Stimulated activated CD4-positive, alpha-beta T cell treated with anti-CD3 and anti-CD28 coated beads, Interleukin-12 subunit alpha, Interleukin-12 subunit beta, amount 100 ng/mL, for 24 hours (primary cell): ENCODE measurements at places on chromosomes 7 and 10.

- no peak for DNase-seq
Measured at GRCh38 chr7:39130857-39131526, 153.3 kb downstream of the POU6F2 start.

- DNase-seq: no peak
Measured at GRCh38 chr7:140611641-140612040, 29.0 kb downstream of the DENND2A start.

GRCh38 chr7:70631718-70632117 lies 500.2 kb upstream of the GALNT17 start:
- no peak for DNase-seq

DNA sequence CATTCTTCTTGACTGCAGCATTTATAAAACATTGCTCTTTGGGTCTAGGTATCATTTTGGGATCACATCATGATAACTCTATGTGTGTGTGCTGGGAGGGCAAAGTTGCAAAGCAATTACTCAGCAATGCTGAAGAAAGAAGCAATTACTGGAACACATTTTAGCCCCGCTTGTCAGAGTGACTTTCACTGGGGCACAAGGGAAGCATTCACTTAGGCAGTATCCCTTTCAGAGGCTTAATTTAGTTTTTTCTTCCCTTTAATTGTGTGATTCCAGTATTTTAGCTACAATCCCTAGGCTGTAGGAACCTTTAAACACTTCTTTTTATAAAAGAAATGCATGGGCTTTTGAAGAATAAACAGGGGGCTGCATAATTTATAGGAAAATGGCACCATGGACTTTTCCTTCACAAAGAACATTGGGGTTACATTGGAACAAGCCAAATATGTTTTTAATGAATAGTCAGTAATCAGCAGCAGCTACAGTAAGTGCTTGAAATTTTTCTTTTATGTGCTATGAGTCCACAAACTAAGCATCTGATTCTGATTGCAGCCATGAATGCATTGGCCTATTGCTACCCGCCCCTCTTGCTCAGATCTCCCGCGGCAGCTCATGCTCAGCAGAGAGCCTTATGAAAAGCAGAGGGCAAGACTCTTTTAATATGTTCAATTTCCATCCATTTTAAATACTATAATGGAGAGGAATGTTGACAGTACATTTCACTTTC lies 51.2 kb upstream of the NXPH1 start:
- DNase-seq: no peak

DNA sequence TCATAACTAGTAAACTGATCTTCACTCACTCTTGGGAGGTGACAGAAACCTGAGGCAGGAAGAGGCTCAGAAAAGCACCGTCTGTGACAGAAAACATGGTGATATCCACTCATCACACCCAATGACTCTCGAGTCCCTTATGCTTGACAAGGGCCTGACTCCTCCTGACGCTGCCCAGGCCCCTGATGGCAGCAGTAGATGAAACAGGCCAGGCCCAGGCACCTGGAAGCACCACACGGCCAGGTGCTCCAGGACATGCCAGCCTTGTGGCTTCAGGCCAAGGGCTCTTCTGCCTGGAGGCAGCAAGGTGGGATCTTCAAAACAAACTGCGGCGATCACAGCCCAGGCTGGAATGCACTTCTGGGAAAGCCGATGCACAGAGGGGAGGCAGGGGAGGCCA lies 89.3 kb downstream of the MAD1L1 start:
- no peak for DNase-seq

DNA sequence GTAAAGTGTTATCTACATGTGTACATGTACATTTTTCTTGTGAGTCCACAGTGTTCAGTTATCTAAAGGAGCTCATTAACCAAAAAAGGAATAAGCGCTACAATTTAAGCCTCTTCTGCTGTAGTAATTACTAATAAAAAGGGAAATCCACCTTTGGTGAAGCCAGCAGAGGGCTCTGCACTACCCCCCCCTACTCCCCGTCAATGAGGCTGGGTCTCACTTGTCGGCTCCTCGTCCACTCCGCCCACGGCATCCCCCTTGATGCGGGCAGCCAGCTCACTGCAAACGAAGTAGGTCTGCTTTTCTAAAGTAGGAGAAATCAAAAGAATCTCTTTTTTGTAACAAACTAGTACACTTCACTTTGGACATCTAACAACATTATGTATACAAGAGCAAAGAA lies 4.7 kb upstream of the WASHC2A start:
- DNase-seq: no peak

- no peak for DNase-seq
Measured at GRCh38 chr7:11343136-11343535, 369.5 kb downstream of the PHF14 start.

- DNase-seq: no peak
Measured at GRCh38 chr10:82242778-82243177, 367.8 kb downstream of the NRG3 start.

DNA sequence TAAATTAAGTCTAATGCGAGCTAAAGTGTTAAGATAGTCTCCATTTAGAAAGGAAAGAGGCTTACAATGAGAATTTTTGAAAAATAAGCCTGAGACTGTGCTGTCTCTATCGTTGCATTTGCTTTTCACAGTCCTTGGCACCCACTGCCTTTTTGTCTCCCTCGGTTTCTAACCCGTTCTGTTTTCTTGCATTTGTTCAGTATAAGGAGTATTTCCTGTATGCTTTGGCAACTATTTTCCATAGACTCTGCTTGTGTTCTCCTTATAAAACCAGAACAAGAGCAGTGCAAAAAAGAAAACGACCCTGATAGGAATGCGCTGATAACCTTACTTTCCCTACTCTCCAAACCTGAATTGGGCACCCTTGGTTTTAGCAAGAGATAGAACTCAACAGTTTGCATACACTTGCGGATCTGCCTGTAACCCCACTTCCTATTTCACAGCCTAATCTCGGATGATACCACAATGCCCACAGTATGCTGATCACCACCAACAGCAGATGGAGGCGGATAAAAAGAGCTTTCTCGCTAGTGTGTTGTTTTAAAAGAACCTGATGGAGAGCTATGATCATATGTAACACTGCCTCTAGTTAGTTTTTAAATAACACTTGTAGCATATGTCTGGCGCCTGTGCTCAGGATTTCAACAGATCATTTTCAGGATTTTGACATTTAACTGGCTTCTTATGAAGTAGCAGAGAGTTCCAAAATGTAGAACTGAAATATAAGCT lies 1.6 kb upstream of the ARHGAP12 start:
- no peak for DNase-seq

- peak; percentile 94 for DNase-seq
Measured at GRCh38 chr7:140696024-140696679, 356 bp upstream of the NDUFB2 start.

- no peak for DNase-seq
Measured at GRCh38 chr7:111477462-111478225, 84.6 kb downstream of the IMMP2L start.
